ENCODE measurements at places on chromosomes 7 and 10.

DNA sequence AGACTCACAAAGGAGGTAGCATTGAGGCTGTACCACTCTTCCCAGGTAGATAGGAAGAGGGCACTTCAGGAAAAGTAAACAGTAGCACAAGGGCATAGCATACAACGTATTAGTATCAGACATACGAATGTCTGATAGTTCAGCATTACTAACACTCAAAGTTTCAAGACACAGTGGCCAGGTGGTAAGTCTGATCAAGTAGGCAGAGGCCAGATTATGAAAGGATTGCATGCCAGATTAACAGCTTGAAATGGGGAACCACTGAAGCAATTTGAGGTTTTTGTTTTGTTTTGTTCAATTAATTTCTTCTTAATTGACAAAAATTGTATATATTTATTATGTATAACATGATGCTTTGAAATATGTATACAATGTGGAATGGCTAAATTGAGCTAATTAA lies 45.7 kb upstream of the IL6 start:
- no peak for DNase-seq

GRCh38 chr7:158549616-158550393 lies 37.8 kb downstream of the PTPRN2 start:
- DNase-seq = no peak

GRCh38 chr7:66604198-66604597 lies 24.5 kb upstream of the KCTD7 start:
- DNase-seq = no peak

DNA sequence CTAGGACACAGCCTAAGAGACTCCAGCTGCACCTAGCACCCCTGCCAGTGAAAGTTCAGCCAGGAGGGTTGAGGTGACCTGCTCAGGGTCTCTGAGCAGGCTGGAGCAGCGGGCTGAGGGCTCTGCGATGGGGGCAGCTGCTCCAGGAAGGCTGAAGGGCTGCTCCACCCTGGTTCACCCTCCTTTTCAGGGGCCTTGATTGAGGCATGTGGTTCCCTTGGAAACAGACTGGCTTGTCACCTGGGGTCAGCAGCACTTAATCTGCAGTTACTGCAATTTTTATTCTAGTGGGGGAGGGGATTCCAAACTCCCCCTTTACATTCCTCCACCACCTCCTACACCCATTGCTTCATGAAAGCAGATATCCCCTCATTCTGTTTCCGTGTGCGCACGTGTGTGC lies 85.3 kb upstream of the UNC5B start:
- DNase-seq = no peak

DNA sequence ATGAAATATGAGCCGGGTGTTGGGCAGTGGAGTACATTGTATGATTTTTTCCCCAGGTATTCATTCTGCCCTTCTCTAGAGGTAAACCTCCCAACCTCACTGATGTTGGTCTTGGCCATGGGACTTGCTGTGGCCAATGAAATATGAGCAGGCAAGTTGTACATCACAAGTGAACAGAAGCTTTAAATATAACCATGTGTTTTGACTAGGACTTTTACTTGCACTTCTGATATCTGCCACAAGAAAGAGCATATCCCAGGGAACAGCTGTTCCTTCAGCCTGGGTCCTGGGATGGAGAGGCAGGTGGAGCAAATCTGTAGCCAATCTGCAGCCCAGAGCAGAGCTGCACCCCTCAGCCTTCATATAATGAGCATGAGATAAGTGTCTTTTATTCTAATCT lies 109.8 kb upstream of the PALS2 start:
- no peak for DNase-seq

GRCh38 chr10:117597216-117597615 lies 54.7 kb downstream of the EMX2 start:
- DNase-seq = no peak

- no peak for DNase-seq
These were observed 526 bp downstream of the SFRP5 start for GRCh38 chr10:97771055-97771891.

GRCh38 chr10:81135851-81136250 lies 598.1 kb downstream of the SH2D4B start:
- no peak for DNase-seq

DNA sequence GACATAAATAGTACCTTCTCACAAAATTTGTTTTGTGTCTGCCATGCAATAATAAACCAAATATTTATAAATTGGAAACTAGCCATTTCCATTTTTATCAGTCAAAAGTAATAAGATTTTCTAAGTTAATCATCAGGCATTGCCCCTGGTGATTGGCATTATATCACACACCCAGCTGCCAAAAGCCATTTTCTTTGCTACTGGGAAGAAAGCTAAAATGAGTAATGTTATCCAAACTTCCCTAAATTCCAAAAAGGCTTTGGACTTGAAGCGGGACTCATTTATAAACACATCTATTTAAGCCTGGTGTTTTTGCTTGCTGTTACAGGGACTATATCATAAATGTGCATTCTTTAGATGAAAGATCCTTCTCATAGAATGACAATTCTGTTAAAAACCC lies 86.0 kb downstream of the AKR1D1 start:
- DNase-seq = no peak

DNA sequence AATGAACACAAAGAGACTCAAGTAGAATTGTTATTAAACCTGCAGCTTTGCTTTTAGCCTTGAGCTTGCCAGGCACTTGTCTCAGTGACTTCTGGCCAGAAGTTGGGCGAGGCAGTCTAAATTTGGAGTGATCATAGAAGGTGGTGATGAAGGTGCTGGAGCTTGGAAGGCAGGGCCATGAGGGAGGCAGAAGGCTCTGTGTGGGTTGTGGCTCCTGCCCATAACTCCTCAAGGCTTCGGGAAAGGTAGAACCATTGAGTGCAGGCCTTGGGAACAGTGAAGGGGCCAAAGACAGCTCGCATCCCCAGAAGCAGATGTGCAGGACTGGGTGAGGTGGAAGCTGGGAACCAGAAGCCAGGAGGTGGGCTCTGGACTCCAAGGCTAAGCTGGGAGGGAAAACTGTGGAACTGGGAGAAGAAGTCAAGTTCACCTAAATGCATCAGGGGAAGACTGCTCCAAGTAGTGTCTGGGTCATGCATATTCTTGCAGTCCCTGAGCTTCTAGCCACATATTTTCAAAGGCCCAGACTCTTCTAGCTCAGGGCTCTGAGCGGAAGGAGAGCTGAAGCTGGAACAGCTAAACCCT lies 111.1 kb upstream of the HABP2 start:
- DNase-seq = no peak

- DNase-seq = no peak
These were observed 34.7 kb downstream of the GRID1 start for GRCh38 chr10:86331861-86332260.

DNA sequence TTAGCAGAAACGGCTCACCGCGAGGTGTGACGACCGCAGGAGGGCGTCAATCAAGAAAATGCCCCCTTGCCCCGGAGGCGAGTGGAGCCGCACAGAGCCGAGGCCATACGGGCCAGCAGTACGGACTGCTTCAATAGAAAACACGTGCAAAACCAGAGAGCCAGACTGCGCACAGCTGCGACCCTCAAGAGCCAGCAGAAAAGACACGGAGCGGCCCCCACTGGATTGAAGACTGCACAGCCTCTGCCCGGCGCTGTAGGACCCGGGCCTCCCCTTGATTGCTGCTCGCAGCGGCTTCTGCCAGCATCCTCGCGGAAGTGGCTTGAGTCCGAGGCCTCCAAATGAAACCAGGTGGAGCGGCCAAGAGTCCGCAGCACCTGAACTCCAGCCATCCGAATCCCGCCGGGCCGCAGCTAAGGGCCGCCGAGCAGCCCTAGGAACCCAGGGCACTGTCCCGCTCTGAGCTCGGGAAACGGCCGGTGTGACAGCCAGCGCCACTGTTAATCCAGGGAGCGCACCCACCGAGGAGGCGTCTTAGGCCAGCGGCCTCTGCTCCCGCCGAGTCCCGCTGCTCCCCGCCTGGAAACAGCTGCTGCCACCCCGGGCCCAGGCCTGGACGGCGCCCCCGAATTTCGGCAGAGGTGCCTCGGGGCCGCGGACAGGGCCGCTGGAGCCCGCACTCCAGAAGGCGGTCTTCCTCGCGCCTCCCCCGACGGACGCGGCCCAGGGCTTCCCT lies 660 bp upstream of the HHEX start:
- DNase-seq = no peak

DNA sequence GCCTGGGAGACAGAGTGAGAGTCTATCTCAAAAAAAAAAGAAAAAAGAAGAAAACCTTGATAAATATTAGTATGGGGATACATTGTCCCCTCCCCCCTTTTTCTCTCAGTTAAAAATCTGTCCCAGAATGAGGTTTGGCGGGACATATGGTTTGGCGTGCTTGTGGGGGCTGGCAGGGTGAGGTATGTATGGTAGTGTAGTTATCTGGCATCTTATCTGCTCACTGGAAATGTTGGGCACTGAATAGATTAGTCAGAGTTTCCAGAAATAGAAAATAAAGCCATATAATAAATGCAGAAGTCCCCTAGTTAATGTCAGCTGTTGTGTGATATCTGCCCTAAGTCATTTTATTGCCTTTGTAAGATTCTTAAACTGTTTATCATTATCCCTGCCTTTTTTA lies 397.5 kb upstream of the GALNT17 start:
- DNase-seq = no peak

GRCh38 chr7:134422638-134423037 lies 36.3 kb downstream of the AKR1B1 start:
- no peak for DNase-seq

DNA sequence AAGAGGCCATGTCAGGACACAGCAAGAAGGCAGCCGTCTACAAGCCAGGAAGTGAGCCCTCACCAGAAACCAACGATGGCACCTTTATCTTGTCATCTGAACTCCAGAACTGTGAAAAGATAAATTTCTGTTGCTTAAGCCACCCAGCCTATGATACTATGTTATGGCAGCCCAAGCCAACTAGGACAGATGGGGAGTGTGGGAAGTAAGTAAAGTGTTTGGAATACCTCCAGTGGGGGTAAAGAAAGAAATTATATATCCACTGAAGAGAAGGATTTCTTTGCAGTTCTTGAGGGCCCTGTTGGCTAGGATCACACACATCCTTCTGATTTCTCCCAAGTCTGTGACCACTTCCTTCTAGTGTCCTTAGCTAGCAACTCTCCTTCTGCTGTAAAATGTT lies 384.4 kb downstream of the TNS3 start:
- DNase-seq = no peak

DNA sequence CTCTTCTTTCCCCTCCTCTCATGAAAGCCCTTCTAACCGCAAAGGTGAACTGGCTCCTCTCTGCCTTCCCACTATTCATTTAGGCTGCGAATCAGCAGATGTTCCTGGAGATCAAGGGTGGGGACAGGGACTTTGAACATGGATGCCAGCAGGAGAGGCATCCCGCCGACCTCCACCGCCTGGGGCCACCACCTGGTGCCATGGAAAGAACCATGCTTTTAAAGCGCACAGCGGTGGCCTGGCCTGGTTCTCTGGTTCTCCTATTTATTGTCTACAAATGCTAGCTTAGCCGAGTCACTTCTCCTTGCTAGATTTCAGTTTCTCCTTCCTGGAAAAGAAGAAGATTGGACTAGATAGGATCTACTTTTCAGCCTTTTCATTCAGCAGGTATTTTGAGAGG lies 43.2 kb upstream of the KCNMA1 start:
- no peak for DNase-seq

DNA sequence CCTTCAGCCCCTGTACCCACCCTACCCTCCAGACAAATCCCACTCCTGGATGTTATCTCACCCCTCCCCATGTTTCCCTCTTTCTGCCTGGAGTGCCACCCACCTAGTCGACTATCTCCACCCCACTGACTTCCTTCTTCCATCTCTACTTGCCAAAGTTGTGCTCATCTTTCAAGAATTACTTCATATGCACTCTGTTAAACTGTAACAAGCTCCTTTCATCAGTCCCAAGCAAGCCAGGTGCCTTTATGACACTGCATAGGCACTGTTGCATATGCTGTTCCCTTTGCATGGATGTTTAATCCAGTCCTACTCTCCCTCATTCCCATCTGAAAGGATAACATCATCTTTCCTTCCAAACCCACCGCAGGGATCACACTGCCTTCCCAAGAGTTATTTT lies 8.9 kb upstream of the CDK1 start:
- no peak for DNase-seq

GRCh38 chr10:110704906-110705476 lies 60.9 kb downstream of the RBM20 start:
- no peak for DNase-seq

GRCh38 chr7:102054158-102054557 lies 232.5 kb upstream of the SH2B2 start:
- DNase-seq = no peak

GRCh38 chr10:17229016-17229716 lies 1.1 kb downstream of the VIM start:
- peak; percentile 76 for DNase-seq

DNA sequence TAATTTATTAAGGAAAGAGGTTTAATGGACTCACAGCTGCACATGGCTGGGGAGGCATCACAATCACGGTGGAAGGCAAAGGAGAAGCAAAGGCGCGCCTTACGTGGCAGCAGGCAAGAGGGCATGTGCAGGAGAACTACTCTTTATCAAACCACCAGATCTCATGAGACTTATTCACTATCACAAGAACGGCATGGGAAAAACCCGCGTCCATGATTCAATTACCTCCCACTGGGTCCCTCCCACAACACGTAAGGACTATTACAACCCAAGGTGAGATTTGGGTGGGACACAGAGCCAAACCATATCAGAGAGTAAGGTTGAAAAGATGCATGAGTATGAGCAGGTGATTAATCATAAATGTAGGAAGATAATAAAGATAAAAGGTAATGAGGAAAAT lies 3.2 kb upstream of the JCAD start:
- no peak for DNase-seq

- DNase-seq = no peak
These were observed 95.5 kb upstream of the MEOX2 start for GRCh38 chr7:15781944-15782343.

DNA sequence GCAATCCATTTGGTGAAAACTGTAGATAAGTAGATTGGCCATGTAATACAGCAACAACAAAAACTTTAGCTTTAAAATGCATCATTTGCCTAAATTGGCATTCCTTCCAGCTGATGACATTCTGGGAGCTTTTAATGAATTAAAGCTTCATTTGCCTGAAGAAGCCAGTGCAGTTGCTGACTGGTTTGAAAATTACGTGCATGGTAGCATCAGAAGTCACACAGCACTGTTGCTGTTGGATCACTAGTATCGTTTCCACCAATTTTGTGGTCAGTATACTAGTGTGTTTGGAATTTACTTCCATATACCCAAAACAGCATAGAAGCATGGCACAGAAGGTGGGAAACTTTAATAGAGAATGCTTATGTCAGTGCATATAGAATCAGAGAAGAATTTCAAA lies 194.9 kb downstream of the ETV1 start:
- no peak for DNase-seq

GRCh38 chr10:14022954-14023672 lies 307.6 kb downstream of the FRMD4A start:
- no peak for DNase-seq

All from NK-92 treated with Interleukin-12 subunit alpha and Interleukin-12 subunit beta, amount 100 ng/mL, for 24 hours (cell line).